RCC 7860 (cell line): ENCODE measurements at places on chromosomes 6 and 20.

- no peak for DNase-seq
Observed at GRCh38 chr6:112581015-112581414, 233.9 kb downstream of the RFPL4B start.

DNA sequence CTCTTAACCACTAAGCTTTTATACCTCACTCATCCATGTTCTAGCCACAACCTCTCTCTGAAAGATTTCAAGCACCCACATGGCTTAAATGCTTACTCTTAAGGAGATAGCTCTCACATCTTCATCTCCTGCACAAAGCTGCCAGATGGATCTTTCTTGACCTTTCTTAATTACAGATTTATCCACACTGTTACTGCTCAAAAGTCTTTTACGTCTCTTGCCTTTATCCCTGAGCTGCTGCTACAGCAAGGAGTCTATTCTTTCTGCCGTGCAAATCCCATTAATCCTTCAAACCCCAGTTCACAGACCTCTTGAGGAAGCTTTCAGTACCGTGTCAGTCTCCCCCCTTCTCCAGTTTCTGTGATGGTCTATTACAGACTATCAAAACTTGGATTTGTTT is 54.6 kb downstream of the B4GALT5 start:
- DNase-seq: no peak

GRCh38 chr20:62914970-62915457 is 11.3 kb downstream of the DIDO1 start:
- peak; percentile 28 for DNase-seq

DNA sequence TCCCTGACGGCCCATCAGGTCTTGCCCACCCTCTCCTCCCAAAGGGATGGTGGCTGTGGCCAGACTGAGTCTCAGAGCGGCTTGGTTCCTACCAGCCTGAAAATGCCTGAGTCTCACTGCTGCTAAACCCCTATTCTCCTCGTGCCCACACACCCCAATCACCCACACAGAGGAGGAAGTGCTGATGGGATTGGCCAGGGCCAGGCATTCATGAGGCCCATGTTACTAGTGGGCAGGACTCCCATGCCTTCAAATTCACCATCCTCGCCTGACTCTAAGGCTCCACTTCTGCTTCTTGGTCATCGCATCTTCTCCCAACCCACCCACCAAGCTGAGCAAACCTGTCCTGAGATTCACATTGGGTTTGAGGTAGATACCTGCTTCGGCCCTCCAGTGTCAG is 80.1 kb upstream of the CST7 start:
- DNase-seq: no peak

DNA sequence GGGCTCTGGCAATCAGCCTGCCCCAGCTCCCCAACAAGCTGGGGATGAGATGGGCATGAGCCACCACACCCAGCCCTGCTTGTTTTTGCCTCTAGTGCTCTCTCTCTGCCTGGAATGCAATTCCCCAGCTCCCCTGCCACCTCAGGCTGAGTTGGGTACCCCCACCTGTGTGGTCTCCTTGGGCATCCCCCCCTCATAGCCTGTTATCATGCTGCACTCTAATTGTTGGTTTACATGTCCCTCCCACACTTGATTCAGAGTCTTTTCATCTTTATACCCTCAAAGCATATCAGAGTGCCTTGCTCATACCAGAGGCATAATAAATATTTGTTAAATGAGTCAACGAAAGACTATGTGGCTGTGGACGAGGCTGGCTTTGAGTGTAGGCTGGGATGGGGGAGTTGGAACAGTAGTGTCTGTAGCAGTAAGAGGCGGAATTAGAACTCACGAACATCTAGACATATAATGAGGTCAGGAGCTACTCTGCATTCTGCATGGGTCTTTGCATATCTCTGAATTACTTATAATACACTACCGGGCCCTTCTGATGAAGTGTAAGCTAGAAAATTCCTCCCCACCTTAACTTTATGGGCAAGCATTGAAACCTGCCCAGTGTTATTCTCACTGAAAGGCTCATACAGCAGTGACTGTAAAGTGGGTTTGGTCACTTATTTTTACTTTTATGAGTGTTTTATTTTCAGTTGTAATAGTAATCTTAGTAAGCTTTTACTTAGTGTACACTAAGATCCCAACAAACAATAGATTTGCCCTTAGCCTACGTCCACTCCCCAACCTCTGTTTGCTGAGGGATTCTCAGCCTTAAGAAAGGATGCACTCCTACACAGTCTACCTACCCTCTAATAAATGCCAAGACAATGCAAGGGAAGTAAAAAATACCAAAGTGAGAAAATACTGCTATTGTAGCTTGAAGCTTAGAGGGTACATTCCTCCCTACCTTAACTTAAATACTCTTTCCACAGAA is 58.7 kb downstream of the EDN1 start:
- DNase-seq: peak; percentile 98

- no peak for DNase-seq
Observed at GRCh38 chr20:53161473-53161872, 189.3 kb downstream of the TSHZ2 start.

GRCh38 chr6:75601304-75602245 is at the start of gene SENP6:
Gene SENP6, plus strand, starts transcription at chr6:75601880. Its CDS starts 645 bp downstream, at chr6:75602525.
- DNase-seq: peak; percentile 63

DNA sequence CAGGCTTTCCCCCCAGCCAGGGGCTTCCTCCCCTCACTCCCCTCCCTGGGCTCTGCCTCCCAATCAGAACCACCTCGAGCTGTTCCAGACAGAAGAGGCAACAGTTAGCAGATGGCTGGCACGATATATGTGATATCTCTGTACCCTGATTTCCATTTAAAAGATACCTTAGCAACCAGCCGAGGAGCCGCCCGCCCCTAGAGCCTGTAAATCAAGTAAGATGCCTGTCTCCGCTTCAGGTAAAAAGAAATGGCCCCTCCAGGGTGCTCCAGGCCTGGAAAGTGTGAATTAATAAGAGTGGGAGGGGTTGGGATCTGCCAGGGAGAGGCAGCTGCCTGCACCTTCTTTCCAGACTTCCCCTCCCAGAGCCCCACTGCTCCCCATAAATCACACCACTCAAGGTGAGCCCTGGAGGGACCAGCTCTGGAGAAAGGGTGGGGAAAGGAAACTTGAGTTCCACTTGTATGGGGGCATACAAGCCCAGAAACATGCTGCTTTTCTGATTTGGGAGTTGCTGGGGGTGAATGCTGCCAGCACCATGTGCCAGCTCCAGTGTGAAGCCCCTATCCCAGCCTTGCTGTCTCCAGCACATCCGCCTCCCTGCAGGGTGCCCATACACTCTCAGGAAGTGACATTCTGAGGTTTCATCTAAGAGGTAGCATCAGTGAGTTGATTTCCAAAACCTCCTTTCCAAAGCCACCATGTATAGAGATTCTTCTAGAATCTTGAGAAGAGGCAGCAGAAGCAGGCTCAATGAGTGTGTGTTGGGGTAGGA is 148.0 kb downstream of the LRFN2 start:
- DNase-seq: no peak
